RPMI8226 (cell line): ENCODE measurements at places on chromosomes 7 and 10.
A peak's percentile ranks its signal among the peaks of the same experiment; 100 is the strongest.

DNA sequence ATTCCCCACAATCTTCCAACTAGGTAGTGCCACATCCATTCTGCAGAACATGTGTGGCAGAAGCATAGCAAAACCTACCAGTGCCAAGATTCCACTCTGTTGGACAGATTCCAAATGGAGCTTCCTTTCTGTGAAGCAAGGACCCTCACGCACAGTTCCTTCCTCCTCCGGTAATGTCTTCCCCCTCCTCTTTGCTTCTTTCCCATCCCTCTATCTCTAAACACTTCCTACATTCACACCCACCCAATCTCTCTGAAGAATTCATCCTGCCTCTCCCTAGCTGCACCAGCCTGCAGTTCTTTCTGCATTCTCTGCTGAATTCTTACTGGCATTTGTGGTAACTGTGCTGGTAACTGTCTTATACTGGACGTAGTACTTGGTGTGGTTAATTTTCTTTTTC is 124.9 kb downstream of the RNLS start:
- no peak for DNase-seq

DNA sequence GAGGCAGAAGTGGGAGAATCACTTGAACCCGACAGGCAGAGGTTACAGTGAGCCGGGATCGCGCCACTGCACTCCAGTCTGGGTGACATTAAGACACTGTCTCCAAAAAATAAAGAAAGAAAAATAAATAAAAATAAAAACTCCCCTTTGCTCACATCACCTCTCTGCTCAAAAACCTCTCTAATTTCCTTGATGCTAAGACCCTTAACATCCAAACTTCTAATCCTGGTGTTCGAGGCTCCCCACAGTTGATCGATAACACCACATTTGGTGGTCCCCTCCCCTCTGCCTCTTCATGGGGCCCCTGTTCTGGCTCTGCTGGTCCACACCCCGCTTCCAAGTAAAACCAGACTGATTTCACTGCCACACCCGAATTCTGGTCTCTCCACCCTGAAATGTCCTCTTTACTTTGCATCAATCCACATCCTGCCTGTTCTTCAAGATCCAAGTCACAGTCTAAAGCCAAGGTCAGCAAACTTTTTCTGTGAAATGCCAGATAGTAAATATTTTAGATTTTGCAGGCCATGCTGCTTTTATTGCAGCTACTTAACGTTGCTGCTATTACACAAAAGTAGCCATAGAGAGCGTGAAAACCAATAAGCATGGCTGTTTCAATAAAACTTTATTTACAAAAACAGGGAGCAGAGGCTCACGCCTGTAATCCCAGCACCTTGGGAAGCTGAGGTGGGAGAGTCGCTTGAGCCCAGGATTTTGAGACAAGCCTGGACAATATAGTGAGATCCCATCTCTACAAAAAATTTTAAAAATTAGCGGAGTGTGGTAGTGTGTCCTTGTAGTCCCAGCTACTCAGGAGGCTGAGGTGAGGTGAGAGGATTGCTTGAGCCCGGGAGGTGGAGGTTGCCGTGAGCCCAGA is 11.8 kb downstream of the MOSPD3 start:
- DNase-seq: no peak

GRCh38 chr10:61024856-61025201 is 80.8 kb upstream of the RHOBTB1 start:
- peak; percentile 15 for DNase-seq

- DNase-seq: no peak
These were observed 64.0 kb upstream of the FERD3L start for GRCh38 chr7:19209166-19209696.

- no peak for DNase-seq
These were observed 42.3 kb downstream of the SVOPL start for GRCh38 chr7:138658889-138659288.

DNA sequence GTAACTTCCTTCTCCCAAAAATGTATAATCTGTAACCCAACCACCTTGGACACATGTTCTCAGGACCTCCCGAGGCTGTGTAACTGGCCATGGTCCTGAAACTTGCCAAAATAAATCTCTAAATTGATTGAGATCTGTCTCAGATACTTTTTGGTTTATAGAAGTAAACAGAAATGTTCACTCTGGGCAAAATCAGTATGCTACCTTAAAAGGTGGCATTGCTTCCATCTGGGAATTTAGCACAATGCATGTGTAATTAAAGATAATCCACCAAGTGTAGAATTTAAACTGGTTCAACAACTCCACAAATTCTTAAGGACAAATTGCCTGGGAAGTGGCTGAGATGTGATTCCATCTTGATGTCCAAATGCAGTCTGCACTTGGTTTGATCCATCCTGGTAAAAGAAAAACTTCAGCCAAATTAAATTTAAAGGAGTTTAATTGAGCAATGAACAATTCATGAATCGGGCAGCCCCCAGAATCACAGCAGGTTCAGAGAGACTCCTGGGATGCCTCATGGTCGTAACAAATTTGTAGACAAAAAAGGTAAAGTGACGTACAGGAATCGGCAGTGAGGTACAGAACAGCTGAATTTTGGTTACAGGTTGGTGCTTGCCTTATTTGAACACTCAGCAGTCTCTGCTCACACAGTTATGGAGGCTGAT is 102.6 kb upstream of the PFKP start:
- no peak for DNase-seq

DNA sequence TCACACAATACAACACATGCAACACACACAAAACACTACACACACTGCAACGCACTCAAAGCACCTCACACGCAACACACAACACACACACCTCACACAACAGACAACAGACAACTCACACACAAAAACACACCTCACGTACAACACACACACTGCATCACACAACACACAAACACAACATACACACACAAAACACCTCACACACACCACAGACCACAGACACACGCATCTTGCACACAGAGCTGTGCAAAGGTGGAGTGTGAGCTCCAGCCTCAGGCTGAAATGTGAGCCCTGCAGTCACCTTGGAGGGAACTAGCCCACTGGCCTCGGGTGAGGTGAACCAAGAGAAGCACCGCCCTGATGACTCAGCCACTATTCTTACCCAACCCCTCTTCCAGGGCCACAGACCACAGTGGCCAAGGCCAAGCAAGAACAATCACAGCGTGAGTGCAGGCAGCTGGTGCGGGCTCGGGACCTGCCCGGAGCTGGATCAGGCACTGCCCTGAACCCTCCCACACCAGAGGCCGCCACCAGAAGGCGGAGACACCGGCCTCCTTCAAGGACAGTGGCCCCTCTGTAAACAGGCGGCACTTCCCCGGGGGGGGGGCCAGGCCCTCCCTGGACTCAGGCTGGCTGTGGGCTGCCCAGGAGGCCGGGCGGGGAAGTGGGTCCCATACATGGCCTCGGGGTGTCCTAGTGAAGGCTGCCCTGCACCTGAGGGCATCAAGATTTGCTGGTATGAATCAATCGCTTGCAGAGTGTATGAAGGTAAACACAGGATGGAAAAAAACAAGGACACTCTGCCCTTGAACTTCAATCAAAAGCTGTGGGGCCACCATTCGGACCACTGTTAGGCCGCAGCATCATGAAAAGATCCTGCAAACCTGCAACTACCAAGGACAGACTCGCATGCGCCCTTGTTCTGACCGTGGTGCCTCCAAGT is 106.7 kb downstream of the TNS3 start:
- peak; percentile 97 for DNase-seq

- no peak for DNase-seq
These were observed 89.0 kb downstream of the AMPH start for GRCh38 chr7:38542156-38542555.

GRCh38 chr10:339038-339391 is 203.8 kb downstream of the ZMYND11 start:
- DNase-seq: no peak

DNA sequence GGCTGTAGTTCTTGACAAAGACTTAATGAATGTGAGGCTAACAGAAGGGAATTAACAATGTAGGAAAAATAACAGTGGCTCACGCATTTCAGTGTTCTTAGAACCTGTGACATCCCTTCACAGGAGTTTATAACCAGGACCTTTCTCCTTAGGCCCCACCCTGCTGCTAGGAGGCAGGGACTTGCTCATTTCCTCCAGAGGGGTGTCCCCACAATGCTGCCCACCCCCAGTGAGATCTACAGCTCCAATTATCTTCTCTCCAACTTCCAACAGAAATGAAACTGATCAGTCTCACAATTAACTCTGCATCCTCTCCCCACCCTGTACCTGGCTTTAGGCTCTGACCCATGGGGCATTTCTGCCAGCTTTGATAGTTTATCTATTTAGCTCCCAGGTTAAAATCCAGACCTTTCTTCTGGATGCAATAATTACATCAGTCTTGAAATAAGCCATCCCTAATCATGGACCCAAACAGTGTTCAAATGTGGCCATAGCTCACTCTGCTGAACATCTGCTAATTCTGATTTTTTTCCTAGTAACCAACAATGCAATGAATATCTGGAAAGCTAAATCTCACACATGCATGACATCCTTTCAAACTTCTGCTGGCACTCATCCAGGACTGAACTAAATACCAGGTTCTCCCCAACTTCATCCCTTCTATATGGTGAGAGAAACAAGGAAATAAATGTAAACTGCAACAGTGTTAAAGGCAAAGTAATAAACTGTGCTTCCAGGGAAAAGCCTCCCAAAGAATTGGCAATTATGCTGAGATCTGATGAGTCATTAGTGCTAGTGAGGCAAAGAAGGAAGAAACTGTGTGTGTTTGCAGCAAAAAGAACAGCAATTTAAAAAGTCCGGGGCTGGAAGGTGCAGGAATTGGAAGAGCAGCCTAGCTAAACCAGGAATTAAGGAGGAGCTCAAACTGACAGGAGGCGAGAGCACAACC is 64.6 kb downstream of the HERPUD2 start:
- DNase-seq: no peak

DNA sequence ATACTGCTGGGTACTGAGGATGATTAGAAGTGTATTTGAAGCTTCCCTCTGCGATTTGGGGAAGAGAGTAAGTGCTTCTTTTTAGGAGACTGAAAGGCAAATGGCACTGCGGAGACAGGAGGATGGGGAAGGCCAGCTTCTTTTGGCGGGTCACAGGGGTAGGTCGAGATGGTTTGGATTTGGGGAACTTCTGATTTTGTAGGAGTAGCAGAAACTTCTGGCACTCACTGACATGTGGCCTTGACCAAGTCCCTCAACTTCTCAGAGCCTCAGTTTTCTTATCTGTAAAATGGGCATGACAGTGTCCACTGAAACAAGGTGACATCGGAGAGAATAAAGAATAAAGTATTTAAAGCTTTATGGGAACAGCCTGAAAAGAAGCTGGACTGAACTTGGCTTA is 59.8 kb upstream of the WDR11 start:
- DNase-seq: no peak

DNA sequence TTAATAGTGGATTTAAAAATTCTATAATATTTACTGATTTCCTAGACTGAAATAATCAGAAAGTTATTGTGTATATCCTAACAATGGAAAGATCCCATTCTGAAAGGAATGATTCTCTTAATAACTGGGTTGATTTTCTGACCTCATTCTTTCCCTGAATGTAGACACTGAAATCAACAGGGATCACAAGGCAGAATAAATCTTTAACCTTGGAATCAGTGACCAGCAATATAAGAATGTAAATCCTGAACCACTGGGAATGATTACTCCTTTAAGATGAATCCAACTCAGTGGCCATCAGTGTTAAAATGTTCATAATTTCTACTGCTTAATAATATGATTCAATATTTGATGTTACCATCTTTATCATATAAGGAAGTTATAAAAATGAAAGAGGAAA is 47.6 kb downstream of the ANKRD26 start:
- DNase-seq: no peak

DNA sequence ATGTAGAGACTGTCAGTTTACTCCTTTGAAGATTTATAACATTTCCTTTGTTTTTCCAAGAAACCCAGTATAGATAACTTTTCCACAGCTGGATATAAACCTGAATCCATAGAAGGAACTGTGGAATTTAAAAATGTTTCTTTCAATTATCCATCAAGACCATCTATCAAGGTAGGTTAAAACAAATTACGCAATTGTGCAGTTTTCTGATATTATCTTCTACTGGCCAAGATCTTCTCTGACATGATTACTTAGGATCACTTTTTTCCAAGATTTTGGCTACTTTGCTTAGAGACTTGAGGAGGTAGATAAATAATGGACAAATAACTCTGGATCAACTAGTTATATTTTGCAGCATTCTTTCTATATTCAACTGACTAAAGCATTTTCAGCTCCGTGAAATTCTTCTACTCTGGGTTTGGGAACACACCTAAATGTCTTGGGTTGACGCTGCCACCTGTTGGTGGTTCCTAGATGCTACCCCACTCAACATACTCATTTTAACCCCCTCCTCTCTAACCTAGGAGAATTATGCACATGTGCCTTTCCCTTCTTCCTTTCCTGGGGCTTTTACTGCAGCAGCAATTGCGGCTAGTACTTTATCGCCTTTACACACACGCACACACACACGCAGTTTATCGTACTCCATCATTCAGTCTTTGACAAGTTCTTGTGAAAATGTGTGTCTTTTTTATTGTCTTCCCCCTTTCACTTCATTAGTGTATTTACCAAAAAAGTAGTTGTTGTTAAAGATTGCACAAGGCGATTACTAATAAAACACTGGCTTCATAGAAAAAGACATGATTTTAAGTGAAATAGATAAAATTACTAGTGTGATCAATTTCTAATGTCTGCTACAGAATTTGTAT is 32.7 kb downstream of the ABCB5 start:
- peak; percentile 39 for DNase-seq

DNA sequence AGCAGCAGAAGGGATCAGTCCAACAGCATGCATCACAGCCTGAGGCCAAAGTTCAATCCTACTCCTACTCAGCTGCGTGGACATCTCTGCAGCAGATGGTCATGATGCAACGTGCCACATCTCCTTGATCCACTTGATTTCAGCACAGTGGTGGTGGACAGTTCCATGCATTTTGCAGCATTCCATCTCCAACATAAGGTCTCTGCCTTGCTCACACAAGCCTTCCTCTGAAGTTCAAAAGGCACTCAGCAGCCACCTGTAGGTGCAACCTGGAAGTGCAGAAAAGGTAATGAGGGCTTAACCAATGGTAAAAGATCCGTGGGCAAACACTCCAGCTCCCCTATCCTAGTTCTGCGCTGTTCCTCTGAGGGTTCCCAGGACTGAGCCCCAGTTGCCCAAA is 57.5 kb upstream of the CHCHD3 start:
- DNase-seq: peak; percentile 14

GRCh38 chr10:108132303-108132702 is 967.8 kb upstream of the SORCS1 start:
- DNase-seq: no peak

GRCh38 chr10:123681285-123681684 is 15.1 kb downstream of the GPR26 start:
- no peak for DNase-seq

- no peak for DNase-seq
These were observed 762.4 kb downstream of the REEP3 start for GRCh38 chr10:64283621-64284020.

- peak; percentile 49 for DNase-seq
These were observed 7.3 kb downstream of the SKIDA1 start for GRCh38 chr10:21518149-21518640.
